Activated T-helper 1 cell treated with Interleukin-2 at 50 U/mL for 16 hours (primary cell): ENCODE measurements at places on chromosomes 16 and 17.

- DNase-seq = no peak
Measured at GRCh38 chr17:63279498-63280230, 166.4 kb downstream of the CYB561 start.

DNA sequence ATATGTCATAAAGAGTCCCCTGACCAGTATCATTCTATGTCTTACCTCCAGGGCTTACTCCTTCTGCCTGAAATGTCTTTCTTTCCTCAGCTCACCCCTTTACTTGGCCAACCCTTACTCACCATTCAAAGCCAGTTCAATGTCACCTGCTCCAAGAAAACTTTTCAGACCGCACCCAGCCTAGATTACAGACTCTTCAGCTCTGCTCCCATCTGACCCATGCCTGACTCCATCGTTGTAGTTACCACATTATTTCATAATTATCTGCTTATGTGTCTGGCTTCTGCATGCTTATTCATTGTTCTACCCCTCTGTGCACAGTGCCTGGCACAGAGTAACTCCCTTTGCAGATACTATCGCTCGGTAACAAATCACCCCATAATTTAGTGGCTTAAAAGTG lies 62.5 kb upstream of the TOB1 start:
- no peak for DNase-seq

DNA sequence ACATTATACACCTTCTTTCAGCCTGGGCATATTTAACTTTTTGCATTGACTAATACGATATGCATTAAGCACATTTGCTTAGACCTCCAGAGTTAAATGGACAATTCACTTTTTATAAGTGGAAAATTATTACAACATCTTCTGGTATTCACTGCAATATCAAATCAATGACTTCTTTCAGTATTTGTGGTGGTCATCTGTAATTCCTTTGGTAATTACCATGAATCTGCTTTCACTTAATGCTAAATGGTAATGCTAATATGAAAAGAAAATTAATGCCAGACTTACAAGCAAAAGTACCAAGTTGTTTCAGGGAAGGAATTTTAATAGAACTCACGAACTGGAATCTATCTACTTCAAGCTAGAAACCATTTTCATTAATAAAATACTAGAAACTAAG lies 6.4 kb downstream of the GPATCH8 start:
- no peak for DNase-seq

- no peak for DNase-seq
Measured at GRCh38 chr17:19409066-19409465, 2.0 kb upstream of the RNF112 start.

DNA sequence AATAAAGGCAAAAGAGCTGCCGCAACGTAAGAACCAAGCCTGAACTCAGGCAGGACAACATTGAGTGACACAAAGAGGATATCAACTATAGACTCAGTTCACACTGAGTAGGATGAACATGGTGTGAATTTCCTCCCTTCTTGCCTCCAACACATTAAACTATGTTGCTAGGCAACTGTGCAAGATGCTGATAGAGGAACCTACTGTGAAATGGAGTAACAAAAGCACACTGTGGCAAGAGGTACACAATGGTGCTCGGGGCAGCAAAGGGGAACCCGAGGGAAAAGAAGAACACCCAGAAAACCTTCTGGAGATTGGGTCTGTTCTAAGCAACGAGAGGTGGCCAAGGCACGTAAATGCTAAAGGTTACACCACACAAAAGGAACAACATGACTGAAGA lies 34.1 kb downstream of the GRB2 start:
- DNase-seq = no peak

DNA sequence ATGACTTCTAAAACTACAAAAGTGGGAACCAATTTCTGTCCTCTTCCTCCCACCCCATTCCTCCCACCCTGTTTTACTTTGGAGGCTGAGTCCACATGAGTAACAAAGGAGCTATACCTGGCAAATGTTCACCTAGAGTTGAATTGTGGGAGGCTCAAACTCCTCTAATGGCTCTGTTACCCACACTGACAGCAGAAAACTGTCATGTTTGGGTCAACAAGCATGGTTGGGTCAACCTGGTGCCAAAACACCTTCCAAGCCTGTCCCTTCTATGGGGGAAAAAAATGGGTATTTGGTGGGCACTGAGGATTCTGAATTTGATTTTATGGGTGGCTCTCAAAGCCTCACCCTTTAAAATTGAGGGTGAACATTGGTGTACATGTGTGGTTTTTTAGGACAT lies 12.0 kb upstream of the HOXB13 start:
- DNase-seq = no peak

GRCh38 chr16:53960954-53961616 lies 257.1 kb downstream of the FTO start:
- no peak for DNase-seq

DNA sequence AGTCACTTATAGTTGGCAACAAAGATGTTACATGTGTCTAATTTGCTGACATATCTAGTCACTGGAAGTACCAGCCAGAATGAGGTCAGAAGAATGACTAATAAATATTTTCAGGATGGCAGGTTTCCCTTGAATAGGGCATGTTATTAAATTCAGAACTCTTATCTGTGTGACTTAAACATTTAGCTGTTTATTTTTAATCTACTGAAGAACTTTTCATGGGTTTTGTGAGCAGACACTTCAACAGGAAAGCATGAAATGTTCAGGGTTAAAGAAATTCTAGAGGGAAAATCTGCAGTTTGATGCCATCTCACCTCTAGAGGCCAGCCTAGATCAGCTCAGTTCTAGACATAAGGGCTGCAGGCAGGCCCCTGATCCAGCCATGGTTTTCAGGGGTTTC lies 13.2 kb downstream of the JPT2 start:
- DNase-seq = no peak

- DNase-seq = no peak
Measured at GRCh38 chr16:83968891-83969649, 1.0 kb downstream of the NECAB2 start.

DNA sequence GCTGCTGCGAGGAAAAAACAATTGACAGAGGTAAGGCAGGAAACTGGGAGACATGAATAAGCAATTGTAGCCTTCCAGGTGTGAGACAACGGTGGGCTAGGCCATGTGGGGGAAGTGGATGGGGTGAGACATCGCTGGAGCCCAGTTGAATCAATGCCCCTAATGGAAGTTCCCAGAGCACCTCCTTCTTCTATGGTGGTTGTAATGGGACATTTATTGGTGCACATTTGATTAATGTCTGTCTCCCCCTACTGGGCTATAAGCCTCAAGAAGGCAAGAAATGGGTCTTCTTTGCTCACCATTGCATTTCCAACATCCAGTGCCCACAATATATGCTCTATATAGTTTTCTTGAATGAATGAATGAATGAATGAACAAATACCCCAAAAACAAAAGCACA lies 22.7 kb upstream of the CD300E start:
- no peak for DNase-seq

GRCh38 chr17:50317121-50317520 lies 28.8 kb upstream of the XYLT2 start:
- no peak for DNase-seq

DNA sequence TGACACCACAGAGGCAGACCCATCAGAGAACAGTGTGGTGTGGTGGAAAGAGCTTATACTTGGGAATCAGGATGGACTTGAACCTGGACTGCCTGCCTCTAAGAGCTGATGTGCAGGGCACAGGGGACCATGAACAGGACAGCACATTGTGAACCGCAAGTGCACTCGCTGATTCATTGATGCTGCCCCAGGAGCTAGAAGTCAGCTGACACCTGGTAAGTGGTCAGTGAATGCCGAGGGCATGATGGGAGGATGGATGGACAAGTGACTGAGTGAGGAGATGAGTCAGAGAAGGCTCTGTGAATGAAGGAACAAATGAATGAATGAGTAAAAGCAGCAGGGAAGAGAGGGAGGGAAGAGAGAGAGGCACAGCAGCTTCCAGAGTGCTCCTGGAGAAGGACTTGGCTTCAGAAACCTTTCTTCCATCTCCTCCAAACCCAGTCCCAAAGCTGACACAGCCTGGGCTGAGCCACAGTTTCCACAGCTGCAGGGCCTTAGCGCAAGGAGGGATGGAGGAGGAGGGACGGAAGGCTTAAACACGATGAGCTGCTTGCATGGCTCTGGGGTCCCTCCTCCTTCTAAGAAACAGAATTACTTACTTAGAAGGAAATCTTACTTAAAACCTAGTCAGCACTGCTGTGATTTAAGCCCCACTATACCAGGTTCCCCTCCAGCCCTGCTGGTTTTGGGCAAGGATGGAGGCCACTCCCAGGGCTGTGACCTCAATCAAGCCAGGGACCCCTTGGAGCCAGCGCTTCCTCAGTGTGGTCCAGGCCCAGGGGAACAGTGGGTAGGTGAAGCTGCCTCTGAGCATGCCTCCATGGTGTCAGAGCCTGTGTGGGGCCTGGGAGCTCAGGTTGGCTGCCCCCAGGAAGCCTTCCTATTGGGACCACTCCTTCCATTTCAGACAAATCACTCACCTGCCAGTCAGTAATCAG lies 184.6 kb downstream of the TMEM132E start:
- no peak for DNase-seq

DNA sequence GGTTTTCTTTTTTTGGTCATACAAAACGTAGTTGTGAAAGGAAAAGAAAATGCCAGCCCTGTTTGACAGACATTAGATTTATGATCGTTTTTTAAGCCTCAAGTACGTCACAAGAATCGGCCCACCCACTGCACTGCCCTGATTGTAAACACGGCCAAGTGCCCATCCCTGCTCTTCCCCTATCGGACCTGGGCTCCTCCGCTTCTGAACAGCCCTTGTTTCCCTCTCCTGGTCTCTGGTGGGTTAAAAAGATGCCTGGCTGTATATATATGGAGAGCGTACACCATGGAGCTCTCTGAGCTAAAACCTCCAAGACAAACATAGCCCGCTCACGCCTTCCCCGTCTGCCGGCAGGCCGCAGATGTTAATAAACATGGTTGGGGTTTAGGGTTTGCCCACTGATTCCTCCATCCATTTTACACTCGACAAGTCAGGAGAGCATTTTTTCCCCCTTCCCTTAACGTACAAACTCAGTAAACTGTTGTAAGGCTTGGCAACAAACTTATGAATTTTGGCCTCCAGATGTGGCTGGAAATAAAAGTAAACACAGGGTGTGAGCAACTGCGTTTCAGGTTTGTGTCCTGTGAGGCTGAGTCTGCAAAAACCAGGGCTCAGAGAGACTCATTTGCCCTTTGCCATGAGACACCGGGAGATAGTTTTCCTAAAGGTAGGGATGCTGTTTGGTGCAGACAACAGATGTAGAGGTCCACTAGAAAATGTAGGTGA lies 325.9 kb downstream of the SOX9 start:
- no peak for DNase-seq

GRCh38 chr17:35167666-35168065 lies 20.0 kb downstream of the UNC45B start:
- DNase-seq = no peak

DNA sequence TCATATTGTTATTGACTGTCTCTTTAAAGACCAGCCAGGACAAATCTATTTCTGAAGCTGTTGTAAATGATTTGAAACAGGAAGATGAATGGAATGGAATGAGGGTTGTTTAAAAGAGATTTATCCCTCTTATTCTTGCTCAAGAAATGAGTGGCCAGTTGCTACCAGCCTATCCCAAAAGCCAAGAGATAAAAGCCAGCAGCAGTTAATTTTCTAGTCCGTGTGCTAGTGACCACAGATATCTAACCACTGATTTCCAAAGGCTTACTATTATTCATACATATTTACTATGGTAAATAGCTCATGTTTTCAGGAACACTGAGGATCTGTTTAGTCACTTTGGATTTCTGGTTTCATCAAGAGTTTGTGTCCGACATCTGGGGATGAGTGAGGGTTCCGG lies 105.7 kb downstream of the CDH13 start:
- no peak for DNase-seq

DNA sequence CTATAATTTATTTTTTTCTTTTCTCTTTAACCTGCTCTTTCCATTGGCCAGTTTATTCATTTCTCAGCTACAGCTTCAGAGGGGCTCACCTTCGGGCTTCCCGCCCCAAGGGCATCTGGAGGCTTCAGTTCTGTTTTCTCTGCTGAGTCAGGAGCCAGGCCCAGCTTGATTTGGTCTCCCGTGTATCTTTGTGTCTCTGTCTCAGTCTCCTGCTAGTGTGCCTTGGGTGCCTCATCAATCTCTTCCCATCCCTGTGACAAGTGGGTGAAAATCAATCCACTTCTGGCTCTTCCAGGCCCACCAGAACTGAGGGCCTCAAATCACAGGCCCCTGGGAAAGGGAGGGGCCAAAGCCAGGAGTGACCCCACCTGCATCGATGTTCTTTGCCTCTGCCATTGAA lies 72.1 kb downstream of the CCDC182 start:
- DNase-seq = no peak

- DNase-seq = no peak
Measured at GRCh38 chr17:48655913-48656312, 29.8 kb upstream of the HOXB9 start.
